ENCODE measurements at places on chromosomes 2 and 18. TPM values are rescaled to one million over a fixed set of nuclear protein-coding genes. Genes with fewer than 3 reads are reported as not detected.

GRCh38 chr2:239225371-239225851 lies 175.4 kb downstream of the HDAC4 start:
- DNase-seq: no peak

GRCh38 chr2:239583879-239584859 lies 183.3 kb upstream of the HDAC4 start:
- DNase-seq: peak; percentile 39

- DNase-seq: no peak
These were observed 31.0 kb downstream of the MYCN start for GRCh38 chr2:15971351-15971750.

GRCh38 chr2:232296776-232297525 lies 81.6 kb upstream of the ALPP start:
- no peak for DNase-seq

DNA sequence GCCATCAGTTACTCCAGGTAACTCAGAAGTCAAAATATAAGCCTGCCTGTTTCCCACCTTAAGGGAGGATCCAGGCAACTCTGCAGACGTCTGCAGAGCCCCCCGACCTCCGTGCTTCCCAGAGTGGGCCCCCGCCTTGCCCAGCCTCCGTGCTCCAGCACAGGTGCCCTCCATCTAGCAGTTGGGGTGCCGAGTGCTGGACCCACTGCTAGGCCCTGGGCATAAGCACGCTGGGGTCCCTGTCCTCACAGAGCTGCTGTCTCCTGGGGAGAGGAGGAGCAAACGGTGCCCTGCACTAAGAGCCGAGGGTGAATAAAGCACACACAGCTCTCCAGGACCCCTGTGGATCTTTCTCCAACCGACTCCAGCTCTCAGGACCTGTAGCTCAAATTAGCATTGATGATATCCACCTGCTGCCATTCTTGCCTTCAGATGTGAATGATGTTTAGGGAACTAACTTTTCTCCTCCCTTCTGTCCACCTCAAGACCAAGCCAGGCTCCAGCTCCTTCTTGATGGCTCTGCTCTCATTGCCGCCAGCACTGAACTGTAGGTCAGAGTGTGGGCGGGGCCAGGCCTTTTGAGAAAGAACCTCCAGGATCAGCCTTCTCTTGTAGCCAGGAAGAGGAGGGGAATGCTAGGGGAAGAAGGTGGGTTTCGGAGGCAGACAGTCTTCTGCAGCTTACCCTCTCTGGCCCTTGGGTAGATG lies 121.2 kb downstream of the SMAD7 start:
- peak; percentile 27 for DNase-seq

GRCh38 chr2:9423922-9424272 lies 443 bp downstream of the CPSF3 start:
- DNase-seq: peak; percentile 21

DNA sequence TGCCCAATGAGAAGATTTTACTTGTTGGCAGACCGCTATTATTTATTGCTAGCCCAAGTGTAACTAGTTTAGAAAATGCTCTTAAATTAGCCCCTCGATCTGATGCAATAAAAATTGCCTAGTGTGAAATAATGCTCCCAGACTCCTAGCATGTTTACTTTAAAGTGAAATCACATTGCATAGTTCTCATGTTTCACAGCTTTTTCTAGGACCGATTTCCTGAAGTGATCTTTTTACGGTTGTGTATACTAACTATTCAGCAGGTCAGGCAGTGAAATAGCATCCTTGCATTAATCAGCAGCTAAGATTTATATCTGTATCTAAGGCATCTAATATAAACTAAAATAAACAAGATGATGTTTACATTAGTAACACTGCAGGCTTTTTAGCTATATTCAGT lies 52.4 kb downstream of the PMS1 start:
- DNase-seq: no peak

DNA sequence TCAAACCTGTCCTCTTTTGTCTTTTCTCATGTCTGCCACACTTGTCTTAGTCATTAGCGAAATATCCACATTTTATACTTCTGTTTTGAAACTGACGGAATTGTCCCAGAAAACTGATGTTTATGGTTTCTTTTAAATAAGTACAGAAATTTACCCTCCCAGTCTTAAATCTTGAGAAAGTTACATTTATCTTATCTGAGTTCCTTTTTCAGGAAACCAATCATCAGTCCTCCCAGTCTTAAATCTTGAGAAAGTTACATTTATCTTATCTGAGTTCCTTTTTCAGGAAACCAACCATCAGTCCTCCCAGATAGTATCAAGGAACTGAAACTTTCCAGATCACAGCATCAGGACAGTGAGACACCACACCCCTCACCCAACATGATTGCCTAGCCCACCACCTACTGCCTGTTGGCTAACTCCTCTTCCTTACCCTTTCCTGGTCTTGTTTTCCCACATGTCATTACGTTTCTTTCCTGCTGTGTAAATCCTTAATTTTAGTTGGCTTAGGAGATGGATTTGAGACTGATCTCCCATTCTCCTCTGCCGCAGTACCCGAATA lies 247.7 kb downstream of the PTPRM start:
- DNase-seq: no peak

GRCh38 chr2:85441864-85442263 lies 23.4 kb downstream of the SH2D6 start:
- DNase-seq: no peak

GRCh38 chr2:238380785-238381184 lies 45.9 kb upstream of the ASB1 start:
- no peak for DNase-seq

DNA sequence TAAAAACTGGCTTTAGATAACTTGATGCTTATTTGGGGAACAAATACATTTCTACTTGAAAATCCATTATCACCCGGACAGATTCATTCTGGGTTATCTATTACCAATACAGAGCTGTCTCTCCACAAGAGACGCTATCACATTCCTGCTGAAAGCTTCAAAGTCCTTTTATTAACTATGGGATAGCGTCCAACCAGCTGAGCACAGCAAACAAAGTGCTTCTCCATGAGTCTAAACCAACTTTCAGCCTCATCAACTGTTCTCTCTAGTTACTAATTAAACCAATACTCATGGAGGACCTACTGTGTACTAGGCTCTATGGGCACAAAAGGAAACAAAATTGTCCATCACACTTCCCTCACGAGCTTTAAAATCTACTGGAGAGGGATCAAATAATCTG lies 132.8 kb downstream of the L3MBTL4 start:
- DNase-seq: no peak

DNA sequence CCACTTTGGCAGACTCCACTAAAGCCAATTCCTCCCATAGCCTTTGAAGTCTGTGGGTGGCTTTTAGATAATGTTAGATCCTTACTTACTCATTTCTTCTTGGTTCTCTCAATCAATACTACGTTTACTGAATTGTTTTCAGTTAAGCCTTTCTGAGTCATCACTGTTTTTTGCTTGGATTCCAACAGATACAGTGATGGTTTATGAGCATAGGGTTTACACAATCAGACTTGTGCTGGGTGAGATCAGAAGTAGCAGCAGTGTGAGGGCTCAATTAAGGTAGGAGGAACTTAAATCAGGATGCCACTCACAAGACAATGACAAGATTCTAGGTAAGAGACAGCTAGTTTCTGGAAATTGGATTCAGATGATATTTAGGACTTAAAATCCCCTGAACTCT lies 297.7 kb upstream of the DOK6 start:
- DNase-seq: no peak

- DNase-seq: no peak
These were observed 6.1 kb downstream of the ALLC start for GRCh38 chr2:3664118-3664517.

DNA sequence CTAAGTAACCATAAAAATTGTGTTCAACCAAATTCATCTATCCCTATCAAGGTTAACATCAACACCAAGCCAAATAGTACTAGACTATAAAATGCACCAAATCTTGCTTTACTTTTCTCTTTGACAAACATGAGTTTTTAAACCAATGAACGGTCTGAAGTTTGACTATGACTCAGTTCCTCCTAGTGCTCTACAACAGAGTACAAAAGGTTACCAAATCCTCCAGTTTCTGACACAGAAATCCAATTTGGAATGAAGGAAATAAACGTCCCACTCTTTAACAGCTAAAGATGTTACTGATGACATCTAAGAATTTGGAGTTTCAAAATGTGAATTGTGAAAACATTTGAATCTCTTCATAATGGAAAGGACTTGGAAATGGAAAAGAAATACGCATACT lies 11.8 kb upstream of the ACVR1 start:
- no peak for DNase-seq

DNA sequence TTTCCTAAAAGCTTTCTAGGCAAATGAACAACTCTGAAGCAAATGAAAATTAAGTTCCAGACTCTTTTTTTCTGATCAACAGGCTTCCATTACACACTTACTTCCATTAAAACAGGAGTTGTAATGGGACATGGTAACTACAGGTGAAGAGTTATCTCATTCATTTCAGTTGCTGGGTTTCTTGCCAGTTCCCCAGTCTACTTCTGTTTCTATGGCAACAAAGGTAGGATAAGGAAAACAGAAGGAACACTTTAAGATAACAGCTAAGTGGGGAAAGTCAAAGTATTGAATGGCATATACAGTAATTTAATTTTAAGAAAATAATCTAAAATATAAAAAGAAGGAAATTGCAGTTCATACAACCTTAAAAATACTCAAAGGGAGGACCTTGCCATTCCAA lies 25.1 kb downstream of the BAZ2B start:
- no peak for DNase-seq

DNA sequence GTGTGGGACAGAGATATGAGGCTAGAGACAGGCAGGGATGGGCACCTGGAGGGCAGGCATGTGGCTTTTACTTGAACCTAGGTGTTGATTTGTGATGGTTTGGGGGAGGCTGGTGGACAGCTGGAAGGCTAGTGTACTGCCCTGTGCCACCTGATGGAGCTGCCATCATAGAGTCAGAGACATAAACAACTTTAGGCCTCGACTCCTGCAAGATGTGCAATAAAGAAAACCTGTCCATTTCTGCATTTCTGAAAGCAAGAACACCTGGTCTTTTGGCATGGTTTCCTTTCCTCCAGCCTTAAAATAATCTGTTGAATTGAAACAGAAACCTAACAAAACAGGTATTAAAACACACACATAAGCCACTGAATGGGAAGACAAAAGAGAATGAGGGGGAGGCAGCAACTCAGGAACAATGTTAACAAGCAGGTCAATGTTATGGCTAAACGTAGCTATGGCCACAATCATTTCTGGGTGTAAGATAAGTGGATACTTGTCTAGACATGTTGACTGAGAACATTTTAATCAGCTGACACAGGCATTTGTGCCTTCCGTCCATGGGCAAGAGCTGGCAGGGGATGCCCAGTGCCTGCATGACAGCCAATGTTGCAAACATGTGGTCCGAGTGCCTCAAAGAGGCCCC lies 87.8 kb downstream of the KCTD1 start:
- DNase-seq: no peak

GRCh38 chr2:30038419-30038818 lies 108.4 kb upstream of the YPEL5 start:
- DNase-seq: no peak

GRCh38 chr2:40268566-40268965 lies 183.3 kb downstream of the SLC8A1 start:
- no peak for DNase-seq

- no peak for DNase-seq
These were observed 143.5 kb downstream of the PKP4 start for GRCh38 chr2:158600155-158600802.

- no peak for DNase-seq
These were observed 199.9 kb downstream of the HDAC4 start for GRCh38 chr2:239200646-239201530.

GRCh38 chr18:22690556-22690955 lies 242.6 kb upstream of the RBBP8 start:
- DNase-seq: no peak

- no peak for DNase-seq
These were observed 30.1 kb upstream of the PNO1 start for GRCh38 chr2:68127358-68128242.

DNA sequence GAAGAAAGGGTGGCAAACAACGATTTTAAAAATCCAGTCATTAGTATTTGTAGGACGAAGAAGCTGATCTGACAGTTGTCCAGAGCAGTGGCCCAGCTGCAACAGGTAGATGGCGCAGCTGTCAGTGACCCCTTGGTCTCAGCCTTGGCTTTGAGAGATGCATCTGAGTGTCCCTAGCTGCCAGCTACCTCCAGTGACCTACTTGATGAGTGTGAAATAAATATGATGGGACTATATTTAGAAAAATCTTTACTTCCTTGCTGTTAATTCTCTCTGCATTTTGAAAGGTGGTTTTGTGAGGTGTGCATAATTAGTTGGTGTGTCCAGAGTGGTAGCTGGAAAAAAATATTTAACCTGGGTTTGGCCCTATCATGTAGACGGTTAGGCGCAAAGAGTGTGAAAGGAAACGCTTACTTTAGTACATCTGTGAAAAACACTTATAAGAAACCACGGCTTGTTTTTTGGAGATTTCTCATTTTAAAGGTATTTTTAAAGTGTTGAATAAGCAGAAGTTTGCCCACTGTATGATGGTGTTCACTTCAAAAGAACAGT lies 963 bp downstream of the INPP1 start:
- DNase-seq: peak; percentile 65

DNA sequence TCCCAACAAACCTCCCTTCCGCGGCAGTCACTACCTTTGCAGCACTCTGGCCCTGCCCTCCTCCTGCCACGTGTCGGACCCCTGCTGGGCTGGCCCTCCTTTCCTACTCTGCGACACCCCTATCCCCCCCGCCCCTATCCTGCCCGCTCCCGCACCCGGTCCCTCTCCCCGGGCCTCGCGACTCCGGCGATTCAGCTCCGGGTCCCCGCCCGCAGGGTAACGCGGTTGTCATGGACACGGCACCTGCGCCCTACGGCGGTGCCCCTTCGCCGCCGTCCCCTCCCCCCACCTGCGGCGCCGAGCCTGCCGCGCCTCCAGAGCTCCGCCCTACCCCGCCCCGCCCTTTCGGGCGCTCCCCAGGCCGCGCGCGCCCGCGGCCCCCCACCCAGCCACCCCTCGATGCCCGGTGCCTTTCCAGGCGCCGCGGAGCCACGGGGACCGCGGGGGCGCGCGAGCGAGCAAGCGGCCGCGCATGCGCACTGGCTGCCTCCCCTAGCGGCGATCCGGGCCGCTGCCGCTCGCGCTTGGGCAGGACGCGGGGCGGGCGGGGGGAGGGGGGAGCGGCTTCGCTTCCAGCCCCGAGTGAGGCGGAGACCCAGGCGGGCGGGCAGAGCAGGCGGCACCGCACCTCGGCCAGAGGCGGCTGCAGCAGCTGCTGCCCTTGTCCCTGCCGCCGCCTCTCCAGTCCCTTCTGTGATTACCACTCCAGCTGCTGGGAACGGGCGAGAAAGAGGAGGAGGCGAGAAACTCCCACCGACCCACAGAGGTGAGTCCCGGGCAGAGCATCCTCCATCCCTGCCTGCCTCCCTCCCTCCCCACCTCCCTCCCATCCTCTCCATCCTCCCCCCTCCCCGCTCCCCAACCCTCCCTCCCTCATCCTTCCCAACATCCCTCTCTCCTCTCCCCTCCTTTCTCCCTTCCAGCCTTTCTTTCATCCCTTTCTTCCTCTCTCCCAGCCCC lies at the start of gene CTNNA2:
Gene CTNNA2 (plus strand): TSS at position 610 of the 960 bp plus-strand sequence.
- peak; percentile 43 for DNase-seq

GRCh38 chr18:24543795-24544498 lies 83.5 kb downstream of the HRH4 start:
- no peak for DNase-seq

Gene CRYGD
- not detected for total RNA-seq

Gene NEMP2
- total RNA-seq: 4.0 TPM

Gene DYNC2LI1
- 19.0 TPM for total RNA-seq

Gene MEP1B
- total RNA-seq: 6.9 TPM

Gene MAL
- 2.8 TPM for total RNA-seq

Gene FAM136A
- 33.5 TPM for total RNA-seq

Gene IL36A
- total RNA-seq: not detected

Gene TRIB2
- 28.3 TPM for total RNA-seq

Gene SLC5A7
- 3.6 TPM for total RNA-seq

Gene POMC
- total RNA-seq: 0.29 TPM

All from mucosa of descending colon (tissue), 3 donors.